SK-N-MC (cell line): ENCODE measurements at places on chromosomes 11 and 22.

GRCh38 chr11:110955776-110956175 lies 243.5 kb upstream of the ARHGAP20 start:
- no peak for DNase-seq

DNA sequence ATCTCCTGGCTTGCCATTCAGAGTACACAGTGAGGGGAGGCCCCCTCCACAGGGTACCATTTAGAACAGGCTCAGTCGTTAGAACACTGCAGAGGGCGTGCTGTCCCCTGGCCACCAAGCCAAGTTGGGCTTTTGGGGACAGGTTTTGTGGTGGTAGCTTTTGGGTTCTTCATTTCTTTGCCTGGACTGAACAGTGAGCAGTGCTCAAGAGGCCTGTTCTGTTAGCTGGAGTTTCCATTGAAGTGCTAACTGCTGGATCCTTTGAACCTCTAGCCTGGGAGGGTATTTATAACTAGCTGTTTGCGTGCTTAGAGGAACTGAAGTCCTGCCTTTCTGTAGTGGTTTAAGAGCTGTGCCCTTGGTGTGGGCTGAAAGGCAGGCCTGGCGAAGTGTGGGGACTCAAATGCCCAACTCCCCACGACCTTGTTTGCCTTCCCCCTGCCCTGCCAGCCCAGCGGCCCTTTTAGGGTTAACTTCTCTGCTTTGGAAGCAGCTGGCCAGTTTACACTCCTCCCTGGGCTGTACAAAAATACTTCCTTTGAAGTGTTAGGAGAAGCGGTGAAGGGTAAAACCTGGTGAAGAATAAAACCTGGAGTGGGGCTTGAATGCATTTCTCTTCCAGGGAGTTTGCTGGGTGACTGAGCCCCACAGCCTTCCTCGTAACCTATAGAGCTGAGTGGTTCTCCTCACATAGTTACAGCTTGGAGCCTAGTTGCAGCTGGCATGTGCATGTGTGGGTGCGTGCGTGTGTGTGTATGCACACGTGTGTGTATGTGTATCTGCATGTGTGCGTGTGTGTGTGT lies 34.6 kb downstream of the ZNRF3 start:
- no peak for DNase-seq

DNA sequence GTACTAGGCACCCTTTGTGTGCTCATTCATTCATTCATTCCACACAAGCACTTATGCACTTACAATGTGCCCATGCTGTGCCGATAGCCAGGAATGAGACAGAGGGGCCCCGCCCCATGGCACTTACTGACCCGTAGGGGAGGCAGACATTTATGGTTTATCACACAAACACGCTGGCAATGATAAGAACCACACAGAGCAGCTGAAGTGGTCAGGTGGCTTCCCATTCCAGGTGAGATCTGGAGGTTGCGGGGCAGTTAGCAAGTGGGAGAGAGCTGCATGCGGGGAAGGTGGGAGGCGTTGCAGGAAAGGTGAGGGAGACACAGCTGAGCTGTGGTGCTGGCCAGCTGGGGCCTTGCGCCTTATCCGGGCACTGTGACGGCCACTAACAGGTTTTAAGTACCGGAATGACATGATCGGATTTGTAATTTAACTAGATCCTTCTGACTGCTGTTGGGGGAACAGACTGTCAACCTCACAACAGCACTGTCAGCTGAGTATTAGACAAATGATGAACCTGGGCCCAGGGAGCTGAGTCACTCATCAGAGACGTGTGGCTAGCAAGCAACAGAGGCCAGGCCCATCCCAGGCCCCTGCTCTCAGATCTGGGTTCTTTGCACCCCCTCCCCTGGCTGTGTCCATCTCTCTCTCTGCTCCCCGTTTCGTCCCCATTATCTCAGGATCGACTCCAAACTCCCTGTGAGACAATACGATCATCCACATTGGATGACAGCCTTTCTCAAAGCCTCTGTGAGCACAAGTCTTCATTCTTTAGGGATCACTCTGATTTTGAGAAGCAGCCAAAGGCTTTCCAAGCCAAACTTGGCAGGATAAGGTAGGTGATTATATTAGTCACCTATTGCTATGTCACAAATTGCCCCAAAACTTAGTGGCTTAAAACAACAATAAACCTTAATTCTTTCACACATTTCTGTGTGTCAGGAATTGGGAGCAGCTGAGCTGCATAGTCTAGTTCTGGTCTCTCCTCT lies 28.4 kb downstream of the RASD2 start:
- DNase-seq, result no peak

GRCh38 chr11:134614141-134614540 lies 202.1 kb upstream of the B3GAT1 start:
- DNase-seq, result no peak

- DNase-seq, result no peak
These were observed 21.5 kb downstream of the C11orf58 start for GRCh38 chr11:16759857-16760508.

DNA sequence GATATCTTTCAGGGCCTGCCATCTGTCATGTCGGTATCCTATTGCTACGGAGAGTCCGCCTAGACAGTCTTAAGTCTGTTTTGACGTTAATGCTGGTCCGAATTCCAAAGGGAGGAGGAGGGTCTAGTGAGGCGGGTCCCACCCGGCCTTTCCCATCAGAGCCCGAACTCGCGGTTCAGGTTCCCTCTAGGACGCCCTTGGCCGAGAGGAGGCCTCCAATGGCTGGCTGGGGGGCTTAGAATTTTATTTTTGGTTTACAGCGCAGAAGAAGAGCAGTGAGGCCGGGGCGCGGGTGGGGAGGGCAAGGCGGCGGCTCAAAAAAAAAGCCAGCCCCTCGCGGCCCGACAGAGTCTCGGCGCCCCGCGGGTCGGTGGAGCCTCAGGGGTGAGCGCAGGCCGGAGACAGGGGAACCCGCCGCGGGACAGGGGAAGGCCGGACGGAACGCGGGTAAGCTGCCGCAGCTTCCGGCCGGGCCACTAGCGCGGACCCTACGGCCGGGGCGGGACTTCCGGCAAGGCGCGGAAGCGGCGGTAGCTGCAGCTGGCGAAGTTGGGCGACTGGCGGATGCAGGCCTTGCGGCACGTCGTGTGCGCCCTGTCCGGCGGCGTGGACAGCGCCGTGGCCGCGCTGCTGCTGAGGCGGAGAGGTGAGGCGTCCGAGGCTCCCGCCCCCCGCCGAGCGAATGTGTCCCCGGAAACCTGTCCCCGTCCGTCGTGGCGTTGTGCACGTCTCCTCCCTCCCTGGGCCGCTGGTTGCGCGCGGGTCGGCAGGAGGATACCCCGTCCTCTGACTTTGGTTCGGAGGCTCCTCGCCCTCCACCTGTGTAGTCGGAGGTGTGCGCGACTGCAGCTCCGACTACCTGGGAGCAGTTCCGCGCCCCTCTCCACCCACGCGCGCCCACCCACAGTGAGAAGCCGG lies at the start of gene TRMU:
TRMU (plus strand) TSS at position 514 of the 918 bp plus-strand sequence; CDS start at position 565, 51 bp downstream.
- no peak for DNase-seq

DNA sequence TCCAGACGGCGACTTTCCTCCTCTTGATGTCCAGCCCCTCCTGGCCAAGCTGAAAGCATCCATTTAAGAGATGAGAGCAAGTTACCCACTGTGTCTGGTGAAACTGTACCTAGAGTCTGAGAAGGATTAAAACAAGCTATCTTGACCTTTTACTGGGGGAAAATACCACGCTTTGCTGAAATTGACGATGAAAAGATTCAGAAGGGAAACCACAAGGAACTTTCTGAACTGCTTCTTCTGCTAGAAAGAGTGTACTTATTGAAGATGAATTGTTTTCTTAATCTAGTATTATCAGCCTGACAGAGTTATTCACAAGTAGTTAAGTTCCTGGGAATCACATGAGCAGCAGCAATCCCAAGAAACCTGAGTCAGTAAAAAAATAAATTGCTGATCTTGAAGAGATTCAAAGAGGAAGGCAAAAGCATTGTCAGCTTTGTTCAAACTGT lies 13.1 kb upstream of the MS4A6A start:
- no peak for DNase-seq

GRCh38 chr11:125496529-125496857 lies 428 bp upstream of the FEZ1 start:
- DNase-seq, result no peak

GRCh38 chr11:47593934-47594855 lies at the start of gene C1QTNF4:
Gene C1QTNF4 (minus strand): TSS chr11:47594411. CDS start chr11:47590810, 3,601 bp downstream.
- DNase-seq, result no peak

GRCh38 chr11:94941131-94941530 lies 32.2 kb downstream of the CWC15 start:
- no peak for DNase-seq

DNA sequence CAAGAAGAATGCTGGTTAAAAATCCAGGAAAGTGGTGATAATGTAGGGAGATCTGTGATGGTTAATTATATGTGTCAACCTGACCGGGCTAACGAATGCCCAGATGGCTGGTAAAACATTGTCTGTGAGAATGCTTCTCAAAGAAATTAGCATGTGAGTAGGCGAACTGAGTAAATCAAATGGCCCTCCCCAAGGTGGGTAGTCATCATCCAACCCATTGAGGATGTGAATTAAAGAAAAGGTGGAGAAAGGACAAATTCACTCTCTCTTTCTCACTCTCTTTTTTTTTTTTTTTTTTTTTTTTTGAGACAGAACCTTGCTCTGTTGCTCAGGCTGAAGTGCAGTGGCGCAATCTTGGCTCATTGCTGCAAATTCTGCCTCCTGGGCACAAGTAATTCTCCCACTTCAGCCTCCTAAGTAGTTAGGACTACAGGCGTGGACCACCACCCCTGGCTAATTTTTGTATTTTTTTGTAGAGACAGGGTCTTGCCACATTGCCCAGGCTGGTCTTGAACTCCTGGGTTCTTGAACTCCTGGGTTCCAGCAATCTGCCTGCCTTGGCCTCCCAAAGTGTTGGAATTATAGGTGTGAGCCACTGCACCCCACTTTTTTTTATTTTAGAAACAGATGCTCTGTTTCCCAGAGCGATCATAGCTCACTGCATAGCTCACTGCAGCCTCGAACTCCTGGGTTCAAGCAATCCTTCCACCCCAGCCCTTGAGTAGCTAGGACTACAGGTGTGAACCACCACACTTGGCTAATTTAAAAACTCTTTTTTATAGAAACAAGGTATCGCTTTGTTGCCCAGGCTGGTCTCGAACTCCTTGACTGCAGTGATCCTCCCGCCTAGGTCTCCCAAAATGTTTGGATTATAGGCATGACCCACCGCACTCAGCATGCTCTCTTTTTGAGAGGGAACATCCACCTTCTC lies 22.0 kb upstream of the P2RY6 start:
- DNase-seq, result no peak
